Colonic mucosa (tissue), 4 donors: ENCODE measurements at places on chromosomes 3 and 15.

- no peak for DNase-seq
These were observed 8.6 kb upstream of the EBLN2 start for GRCh38 chr3:73052857-73053256.

DNA sequence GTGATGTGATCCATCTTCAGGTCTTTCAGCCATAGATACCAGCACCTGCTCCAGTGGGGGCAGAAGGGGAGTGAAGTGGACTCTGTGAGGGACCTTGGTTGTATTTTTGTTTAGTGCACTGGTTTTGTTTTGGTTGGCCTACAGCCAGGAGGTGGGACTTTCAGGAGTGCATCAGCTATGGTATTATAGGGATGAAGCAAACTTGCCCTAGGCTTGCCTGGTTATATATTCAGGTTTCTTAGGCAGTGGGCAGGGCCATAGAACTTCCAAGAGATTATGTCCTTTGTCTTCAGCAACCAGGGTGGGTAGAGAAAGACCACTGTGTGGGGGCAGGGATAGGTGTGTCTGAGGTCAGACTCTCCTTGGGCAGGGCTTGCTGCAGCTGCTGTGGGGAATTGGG lies 337.3 kb upstream of the SGO1 start:
- DNase-seq: no peak

GRCh38 chr3:25957026-25957425 lies 167.1 kb downstream of the OXSM start:
- no peak for DNase-seq

DNA sequence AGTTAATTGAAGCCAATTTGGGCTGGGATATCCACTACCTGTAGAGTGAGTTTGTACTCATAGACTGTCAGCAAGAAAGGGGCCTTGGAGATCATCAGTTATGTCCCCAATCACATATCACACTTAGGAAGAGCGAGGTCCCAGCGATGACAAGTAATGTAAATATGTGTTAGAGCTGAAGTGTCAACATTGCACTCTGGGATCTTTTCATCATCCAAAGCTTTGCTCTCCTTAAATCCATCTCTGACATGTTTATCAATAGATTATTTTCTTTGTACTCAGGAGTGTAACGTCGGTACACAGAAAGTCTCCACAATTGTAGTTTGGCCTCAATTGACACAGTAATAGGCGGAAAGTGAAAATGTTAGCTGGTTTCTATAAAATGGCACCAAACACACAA lies 113.7 kb upstream of the TPRG1 start:
- no peak for DNase-seq

GRCh38 chr3:63492464-63492863 lies 160.0 kb upstream of the SNTN start:
- no peak for DNase-seq

- no peak for DNase-seq
These were observed 45.6 kb upstream of the TCAIM start for GRCh38 chr3:44292947-44293346.

DNA sequence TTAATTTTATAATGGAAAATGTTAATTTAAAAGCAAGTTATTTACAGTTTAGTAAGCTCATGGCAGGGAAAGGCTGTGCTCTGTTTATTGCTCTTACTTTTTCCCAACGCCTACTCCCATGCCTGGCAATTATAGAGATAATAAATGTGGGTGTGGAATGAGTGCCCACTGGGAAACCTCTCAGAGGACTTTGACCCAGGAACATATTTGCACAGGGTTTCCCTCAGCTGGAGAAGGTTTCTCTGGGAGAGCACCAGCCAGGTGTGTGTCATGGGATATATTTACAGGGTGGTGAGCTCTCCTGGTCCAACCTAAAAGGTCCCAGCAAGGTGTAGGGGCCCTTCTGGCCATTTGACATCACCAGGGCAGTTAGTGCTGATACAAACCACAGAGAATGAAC lies 27.9 kb downstream of the ZNF710 start:
- DNase-seq: peak; percentile 87

GRCh38 chr3:17841190-17841828 lies 98.9 kb upstream of the TBC1D5 start:
- DNase-seq: peak; percentile 74

GRCh38 chr3:24086617-24087404 lies 141.7 kb downstream of the NR1D2 start:
- DNase-seq: no peak
